Suppressor macrophage (primary cell): ENCODE measurements at places on chromosomes 5 and 9.

- DNase-seq = no peak
Measured at GRCh38 chr9:76373173-76373783, 20.9 kb downstream of the RFK start.

GRCh38 chr5:124524552-124525232 lies 221.7 kb downstream of the ZNF608 start:
- no peak for DNase-seq

DNA sequence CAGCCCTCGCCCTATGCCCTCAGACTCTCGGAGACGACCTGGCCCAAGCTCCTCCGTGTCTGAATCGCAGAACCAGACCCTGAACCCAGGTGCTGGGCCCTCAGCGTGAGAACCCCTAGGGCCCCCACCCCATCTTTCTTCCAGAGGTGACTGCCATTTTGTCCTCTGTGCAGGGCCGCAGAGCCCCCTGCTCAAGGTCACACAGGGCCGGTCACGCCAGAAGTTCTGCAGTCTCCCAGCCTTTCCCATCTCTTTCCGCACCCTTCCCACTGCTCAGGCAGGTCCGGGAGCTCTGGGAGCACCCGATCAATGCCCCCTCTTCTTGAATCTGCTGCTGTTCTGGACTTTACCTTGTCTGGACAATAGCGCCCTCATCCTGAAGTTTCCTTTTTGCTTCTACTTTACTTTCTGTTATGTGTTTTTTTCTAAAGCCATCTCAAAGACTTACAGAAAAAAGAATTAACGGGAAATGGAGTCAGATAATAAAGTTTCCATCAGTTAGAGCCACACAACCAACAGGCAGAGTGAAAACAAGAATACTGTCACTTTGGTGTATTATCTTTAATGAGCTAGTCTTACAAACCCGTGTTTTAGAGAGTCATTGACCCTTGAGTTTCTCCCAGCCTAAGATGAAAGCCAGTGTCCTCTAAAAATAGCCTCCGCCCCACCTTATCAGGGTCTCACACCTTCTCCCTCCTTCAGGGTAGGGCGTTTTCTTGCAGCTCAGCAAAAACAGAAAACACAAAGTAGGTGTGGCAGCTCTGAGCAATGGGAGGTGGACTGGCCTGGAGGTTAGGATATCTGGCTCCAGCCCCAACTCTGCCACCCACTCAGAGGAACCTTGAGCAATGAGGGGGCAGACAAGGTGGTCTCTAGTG lies 1.8 kb downstream of the TMOD1 start:
- DNase-seq = no peak

DNA sequence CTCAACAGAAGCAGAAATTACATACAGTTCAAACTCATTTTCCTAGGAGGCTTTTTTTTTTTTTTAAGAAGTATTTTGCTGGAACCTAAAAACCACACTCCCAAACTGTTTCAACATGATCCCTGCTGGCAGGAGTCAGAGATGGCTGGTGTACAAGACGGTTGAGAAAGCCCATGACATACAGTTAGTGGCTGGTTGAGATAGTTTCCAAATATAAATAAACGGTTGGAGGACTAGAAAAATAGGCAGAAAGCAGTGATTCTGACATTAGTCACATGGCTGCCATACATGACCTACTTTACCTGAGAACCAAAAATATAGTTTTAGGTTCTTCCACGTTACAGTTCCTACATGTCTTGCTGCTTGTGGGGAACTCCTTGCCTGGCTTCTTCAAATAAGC lies 31.7 kb upstream of the BASP1 start:
- DNase-seq = no peak

DNA sequence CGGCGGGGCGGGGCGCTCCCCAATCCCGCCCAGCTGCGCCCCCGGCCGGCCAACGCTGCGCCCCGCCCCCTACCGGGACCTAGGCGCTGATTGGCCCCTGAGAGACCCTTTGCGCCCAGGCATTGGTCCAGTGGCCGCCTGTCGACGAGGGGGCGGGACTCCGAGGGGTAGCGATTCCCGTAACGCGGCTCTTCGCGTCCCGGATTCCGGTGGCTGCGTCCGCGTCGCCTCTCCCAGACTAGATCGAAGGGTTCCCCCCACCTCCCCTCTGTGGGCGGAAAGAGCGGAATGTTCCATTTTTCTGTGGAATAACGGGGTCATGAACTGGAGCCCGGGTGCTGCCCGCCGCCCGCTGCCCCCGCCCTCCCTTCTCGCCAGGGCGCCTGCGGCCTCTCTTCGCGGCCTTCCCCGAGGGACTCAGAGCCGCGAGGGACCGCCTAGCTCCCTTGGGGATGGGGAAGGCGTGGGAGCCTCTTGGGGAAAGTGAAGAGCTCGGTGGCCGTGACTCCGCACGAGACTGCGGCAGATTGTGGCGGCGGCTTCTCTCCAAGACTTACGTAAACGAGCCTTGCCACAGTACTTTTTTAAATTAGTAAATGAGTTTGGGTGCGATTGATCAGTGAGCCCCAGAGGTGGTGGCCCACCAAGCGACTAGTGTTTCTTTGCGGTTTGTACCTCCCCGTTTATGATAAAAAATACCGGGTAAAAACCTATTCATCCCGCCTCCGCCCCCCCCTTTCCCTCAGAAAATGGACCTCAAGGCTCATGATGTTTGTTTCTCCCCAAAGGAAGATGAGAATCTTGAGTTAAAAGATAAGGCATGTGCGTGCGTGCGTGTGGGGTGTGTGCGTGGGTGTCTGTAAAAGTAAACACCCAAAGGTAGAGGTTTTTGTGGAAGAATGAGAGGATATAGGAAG lies 493 bp upstream of the IL6ST start:
- DNase-seq = peak; percentile 99

DNA sequence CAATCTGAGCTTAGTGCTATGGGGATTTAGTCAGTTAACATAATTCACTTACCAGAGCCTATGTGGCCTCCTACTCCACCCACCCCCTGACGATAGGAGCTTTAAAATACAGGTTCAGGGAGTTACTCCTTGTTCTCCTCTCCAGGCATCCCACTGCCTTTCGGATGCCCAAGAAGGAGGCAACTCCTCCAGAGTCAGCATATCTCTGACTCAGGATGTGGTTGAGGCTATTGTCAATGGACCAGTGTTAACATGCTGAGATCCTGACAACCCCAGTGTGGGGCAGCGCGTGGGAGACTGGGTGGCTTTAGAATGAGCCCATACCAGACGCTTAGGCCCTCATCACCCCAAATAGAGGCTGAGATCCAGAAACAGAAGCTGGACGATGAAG lies 27.4 kb downstream of the BICD2 start:
- no peak for DNase-seq

DNA sequence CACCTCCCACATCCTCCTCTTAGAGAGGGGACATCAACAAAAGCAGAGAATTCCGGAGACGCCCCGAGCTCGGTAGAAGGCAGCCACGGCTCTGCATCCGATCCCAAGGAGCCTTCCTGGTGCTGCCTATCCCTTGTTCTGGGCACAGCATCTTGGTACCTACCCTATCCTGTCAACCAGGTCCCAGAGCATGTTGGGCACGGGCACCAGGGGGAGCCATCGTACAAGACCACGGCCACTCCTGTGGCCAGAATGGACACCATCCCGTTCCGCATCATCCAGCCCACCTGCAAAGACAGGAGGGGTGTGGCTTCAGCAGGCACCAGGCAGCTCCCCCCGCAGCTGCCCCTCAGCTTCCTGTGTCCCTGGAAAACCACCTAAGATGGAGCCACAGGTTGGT lies 62.7 kb upstream of the ZNF354A start:
- DNase-seq = peak; percentile 69
